ENCODE measurements at places on chromosomes 7 and 10.

GRCh38 chr10:32887481-32887880 is 70.5 kb downstream of the ITGB1 start:
- no peak for DNase-seq

DNA sequence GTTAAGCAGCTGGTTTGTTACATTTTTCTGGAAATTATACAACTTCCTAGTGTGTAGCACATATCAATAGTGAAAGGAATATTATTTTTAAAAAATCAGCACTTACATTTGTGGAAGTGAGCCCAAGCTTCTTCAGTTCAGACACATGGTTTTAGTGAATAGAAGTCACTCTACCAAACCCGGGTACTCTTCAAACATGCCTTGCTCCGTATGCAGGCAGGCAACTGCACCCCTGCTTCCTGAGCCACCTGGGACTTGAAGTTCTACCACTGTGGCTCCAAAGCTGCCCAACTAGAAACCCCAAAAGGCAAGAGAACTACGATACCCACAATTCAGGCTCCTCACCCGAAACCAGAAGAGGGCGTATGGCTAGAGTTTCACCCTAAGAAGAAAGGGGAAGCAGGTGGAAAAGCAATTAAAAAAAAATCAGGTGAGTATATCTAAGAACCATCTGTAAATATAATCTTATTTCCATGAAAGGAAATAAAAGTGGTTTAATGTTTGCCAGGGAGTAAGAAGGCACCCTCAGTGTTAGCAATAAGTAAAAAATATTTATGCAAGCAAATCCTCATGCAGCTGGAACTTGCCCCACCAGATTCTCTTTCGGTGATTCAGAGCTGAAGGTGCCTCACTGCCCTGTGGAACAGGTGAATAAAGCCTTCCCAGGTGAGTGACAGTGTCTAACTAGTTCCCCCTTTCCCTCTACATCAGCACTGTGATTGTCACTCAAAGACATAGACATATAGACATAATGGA is at the start of gene MACC1:
Gene MACC1 (minus strand): TSS at position 192 of the 756 bp plus-strand sequence. CDS start 55,522 bp downstream, outside the sequence.
- DNase-seq: peak; percentile 100

- no peak for DNase-seq
Measured at GRCh38 chr7:90968871-90969270, 295.4 kb upstream of the FZD1 start.

GRCh38 chr7:94130716-94131115 is 126.6 kb upstream of the BET1 start:
- no peak for DNase-seq

All from DMS53 (cell line).